ACHN (cell line): ENCODE measurements at places on chromosomes 4 and X.

GRCh38 chrX:15033917-15034316, 160.7 kb downstream of the MOSPD2 start:
- DNase-seq: no peak

DNA sequence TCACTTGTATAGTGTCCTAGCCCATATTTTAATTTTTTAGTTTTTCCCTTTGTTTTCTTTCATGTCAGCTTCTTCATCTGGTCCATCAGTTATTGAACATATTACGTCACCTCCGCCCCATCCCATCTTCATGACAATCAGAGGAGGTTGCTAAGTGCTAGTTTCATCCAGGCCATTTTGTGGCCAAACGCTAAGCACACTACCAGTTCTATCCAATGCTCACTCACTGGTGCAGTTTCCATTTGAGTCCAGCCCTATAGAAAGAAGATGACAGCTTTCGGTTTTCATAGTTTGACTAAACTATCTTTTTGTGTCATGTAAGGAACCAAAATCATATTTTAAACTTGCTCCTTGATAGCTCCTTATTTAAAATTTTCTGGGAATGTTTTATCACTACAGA, 304.2 kb downstream of the TENM3 start:
- no peak for DNase-seq

DNA sequence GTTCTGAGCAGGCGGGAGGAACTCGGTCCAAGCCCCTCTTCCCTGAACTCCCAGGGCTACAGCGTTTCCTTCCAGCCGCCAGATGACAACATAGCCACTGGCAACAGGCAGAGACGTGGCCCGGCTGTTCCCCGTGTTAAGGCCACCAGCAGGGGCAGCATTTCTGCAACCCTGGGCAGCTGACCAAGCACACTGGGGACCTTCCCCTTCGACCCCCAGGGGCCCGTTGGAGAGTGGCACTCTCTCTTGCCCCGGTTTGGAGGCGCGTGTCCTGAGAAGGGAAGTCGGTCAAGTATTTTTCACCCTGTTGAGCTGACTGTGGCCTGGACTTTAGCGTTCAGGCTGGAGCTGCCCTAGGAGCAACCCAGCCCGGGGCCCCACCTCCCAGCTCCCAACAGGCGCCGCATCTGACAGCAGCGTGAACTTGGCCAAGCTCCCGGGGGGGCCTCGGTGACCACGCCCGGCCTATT, 37.6 kb downstream of the ZBTB49 start:
- no peak for DNase-seq

DNA sequence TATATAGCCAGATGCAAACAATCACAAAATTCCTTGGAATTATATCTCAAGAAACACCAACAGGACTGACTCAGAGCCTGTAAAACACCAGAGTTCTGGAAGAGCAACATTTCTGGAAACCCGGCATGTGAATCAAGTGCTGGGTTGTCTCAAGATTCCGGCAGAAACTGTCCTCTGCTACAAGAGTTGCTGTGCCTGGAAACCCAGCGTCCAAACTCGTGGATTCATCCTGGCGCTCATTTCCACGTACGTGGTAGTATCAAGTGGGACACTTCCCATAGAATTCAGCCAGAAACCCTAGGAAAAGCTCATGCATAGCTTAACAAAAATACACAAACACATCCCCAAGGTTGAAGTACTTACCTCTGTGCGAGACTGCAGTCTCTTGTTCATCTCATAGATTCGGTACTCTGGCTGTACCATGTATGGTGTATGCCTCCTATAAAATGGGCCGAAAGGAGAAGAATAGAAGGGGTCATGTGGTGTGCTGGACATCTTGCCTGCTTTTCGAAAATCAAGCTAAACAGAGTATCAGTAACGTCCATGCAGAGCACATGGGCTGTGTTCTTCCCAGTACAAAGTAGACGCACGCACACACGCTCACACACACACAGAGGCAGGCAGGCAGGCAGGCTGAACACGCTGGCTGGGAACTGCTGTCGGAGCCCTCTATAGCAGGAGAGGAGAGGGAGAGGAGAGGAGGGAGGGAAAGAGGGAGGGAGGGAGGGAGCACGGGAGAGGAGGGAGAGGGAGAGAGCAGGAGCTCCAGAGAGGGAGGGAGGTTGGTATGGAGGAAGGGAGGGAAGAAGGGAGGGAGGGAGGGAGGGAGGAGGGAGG, at the start of gene LDB2:
Gene LDB2 (minus strand): TSS at position 655 of the 837 bp plus-strand sequence.
- DNase-seq: no peak

- DNase-seq: no peak
These were observed 46.8 kb downstream of the STEEP1 start for GRCh38 chrX:119518371-119518770.

- no peak for DNase-seq
These were observed 682.4 kb upstream of the GRIA3 start for GRCh38 chrX:122501652-122502051.

GRCh38 chr4:128657638-128658037, 151.9 kb upstream of the JADE1 start:
- DNase-seq: no peak

- DNase-seq: no peak
These were observed 68.2 kb downstream of the FAT4 start for GRCh38 chr4:125382995-125383394.

DNA sequence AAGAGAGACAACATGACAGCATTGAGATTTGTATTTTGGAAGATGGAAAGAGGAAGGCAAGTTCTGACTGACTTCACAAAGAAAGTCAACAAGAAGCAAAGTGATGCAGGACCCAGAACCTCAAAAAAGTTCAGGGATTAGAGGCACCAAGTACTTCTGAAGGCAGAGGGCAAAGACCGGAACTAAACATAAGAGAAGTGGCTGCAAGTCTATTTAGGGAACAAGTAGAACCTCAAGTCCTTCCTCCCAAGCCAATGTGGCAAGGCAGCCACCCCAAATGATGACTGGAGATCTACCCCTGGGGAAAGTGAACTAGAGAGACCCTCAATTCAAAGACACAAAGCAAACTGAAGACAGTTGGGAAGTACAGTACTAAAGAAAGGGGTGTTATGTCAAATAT, 46.6 kb downstream of the SLC39A8 start:
- no peak for DNase-seq

GRCh38 chr4:177339477-177340374, 30.1 kb downstream of the NEIL3 start:
- DNase-seq: peak; percentile 53

DNA sequence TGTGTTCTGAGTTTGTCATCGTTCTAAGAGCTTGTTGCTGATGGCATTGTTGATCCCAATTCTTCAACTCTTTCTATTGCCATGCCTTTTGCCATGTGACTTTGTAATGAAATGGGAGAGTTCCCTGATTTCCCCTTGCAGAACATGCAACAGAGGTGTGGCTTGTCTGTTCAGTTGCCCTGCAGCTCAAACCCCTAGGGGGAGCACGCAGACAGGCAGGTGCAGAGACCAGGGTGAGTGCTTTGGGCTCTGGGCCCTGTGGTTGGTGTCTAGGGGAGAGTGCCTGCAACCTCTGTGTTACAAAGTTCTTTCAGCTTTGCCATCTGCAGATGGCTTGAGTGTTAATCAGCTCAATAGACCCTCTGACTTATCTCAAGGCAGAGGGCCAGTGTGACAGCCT, 332.7 kb downstream of the MID1IP1 start:
- no peak for DNase-seq

GRCh38 chr4:178856139-178856800, 1414.0 kb upstream of the AGA start:
- DNase-seq: no peak

DNA sequence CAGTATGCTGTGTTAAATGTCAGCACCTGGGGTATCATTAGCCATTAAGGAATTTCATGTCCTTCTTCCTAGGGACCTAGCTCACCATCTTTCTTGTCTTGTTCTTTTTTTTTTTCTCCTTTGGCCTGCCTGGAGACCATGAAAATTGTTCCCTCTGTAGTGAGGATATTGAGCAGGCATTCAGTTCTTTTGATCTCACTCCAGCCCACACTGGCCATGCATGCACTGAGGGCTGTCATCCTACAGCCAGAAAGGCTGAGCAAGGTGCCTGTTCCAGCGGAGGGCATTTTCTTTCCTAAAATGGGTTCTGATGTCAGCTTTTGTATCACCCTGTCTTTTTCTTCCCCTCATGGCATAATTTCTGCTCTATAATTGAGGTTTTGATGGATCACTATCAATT, 275.9 kb upstream of the HAND2 start:
- DNase-seq: no peak

DNA sequence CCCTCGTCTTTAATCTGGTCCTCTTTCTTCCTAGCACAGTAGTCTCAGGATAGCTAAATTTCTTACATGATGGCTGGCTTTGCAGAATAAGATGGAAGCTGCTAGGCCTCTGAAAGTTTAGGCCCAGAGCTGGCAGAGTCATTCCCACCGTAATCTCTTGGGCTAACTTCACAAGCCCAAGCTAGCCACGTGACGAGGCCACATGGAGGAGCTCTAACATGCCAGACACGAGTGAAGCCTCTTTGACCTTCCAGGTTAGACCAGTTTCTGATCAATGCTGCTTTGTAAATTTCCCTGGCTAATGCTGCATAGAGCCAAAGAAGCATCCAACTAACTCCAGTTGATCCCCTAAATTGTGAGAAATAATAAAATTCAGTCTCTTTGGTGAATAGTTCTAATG, 9.5 kb upstream of the CENPE start:
- no peak for DNase-seq

GRCh38 chr4:22482250-22483127, 33.4 kb downstream of the ADGRA3 start:
- DNase-seq: no peak

- no peak for DNase-seq
These were observed 61.3 kb downstream of the AFAP1 start for GRCh38 chr4:7878323-7878722.

DNA sequence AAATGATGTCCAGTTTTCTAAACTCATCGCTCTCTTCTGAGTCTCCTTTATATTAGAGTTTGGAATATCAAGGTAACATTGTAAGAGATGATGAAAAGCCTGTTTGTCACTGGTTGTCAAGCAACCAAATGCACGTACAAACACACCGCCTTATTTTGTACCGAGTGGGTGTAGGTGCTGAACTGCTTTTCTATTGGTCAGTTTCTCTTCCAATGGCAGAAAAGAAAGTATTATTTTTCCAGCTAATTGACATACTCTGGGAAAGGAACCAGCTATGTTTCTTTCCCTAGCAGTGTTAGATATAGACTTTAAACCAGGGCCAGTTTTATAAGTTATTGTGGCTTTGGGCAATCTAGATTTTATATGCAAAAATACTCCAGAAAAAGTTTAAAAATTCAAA, 6.6 kb upstream of the PPM1K start:
- DNase-seq: no peak

DNA sequence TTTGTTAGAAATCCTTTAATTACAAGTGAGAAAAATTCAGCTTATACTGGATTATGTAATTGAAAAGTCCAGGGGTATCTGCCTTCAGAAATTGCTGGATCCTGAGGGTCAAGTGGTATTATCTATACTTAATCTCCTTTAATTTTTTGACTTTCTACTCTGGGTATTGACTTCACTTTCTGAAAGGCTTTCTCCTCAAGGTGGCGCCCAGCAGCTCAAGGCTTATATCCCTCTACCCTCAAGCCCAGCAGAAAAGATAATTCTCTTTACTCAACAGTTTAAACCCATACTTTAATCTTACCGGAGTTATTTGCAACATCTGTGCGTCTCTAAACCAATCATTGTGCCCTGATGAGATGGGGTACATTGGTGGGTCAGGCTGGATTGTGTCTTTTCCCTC, 129.5 kb downstream of the LARP7 start:
- DNase-seq: peak; percentile 36

GRCh38 chr4:124738994-124739393, 26.5 kb upstream of the ANKRD50 start:
- DNase-seq: no peak

- DNase-seq: no peak
These were observed 1599.7 kb downstream of the ARAP2 start for GRCh38 chr4:34644579-34645115.

- no peak for DNase-seq
These were observed 231.3 kb upstream of the PITX2 start for GRCh38 chr4:110854021-110854678.

- no peak for DNase-seq
These were observed 7.2 kb upstream of the MAGIX start for GRCh38 chrX:49155243-49155899.

DNA sequence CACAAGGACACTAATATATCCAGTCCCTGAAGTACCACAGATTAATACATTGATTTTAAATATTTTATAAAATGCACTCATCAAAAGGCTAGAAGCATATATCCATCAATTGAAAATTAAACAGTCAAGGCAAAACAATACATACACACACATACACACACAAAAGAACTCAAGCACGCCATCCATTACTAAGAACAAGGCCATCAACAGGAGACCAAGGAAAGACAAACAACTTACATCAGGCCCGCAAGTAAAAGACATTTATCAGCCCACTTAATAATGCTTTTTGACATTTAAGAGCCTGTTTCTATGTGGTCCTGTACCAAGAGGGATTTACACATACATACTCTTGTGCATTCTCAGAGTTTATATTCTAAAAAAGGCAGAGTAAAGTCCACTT, 50.0 kb upstream of the ZNF827 start:
- no peak for DNase-seq

GRCh38 chrX:139929876-139930275, 3.0 kb downstream of the ATP11C start:
- no peak for DNase-seq

- DNase-seq: no peak
These were observed 1.5 kb upstream of the COMMD8 start for GRCh38 chr4:47465004-47465403.

- DNase-seq: no peak
These were observed 13.7 kb upstream of the TMPRSS11B start for GRCh38 chr4:68259191-68259590.

DNA sequence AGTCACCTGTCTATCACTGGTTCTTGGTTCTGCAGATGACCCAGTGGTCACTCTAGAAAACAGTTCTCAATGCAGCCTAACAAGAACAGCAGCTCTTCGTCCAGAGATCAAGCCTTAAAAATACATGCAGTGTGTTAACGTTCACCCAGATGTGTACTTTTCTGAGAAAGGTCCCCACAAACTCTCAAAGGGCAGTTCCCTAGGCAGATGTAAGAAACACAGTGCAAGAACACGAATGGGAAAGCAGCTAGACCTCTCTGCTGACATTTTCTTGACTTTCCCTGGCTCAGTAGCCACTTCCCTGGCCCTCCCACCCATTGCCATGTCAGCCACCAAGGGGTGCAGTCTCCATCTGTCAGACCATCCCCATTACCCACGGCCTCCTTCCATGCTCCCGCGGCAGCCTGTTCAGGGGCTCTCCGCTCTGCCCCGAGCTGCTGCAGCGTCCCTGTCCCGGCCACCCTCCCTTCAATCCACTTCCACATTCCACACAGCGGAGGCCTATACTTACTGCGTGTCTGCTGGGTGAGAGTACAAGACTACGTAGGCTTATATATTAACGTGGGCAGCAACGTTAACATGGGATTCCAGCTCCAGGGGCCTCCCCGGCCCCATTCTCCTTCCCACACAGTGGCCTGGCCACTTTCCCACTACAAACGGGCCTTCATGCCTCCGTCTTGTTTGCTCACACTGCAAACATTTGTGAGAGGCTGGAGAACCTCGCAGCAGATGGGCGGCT, 34.3 kb downstream of the IRF2 start:
- no peak for DNase-seq

GRCh38 chr4:14700544-14700943, 301.7 kb upstream of the CPEB2 start:
- DNase-seq: no peak
